ENCODE measurements at places on chromosomes 5 and 9.
A peak's percentile ranks its signal among the peaks of the same experiment; 100 is the strongest.

DNA sequence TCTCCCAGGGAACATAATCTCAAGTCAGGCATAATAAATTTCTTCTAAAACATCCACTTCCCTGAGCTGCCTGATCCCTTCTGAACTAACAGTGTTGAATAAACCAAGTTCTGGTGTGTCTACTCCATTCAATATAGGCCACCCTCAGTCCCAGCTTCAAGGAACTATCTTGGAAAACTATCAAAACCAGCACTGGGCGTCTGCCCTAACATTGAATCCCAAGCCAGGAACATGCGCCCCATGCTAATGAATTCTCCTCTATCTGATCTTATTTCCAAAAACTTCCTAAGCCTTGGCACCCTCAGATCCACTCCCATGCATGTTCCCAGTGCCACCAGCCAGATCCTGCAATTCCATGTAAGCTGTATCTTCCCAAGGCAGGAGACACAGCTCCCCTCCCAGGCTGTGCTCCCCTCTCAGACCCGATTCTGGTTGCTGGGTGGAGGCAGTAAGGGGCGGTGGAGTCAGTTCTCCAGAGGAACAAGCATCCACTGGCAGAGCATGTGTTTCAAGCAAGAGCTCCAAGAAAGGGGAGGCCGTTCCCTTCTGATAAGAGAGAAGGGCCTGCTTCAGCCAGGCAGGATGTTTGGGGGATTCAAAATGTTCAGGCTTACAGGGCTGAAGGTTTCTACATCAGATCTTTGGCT, 13.1 kb upstream of the FOXI1 start:
- DNase-seq, result no peak

- no peak for DNase-seq
Observed at GRCh38 chr9:21102305-21102704, 24.6 kb upstream of the IFNB1 start.

DNA sequence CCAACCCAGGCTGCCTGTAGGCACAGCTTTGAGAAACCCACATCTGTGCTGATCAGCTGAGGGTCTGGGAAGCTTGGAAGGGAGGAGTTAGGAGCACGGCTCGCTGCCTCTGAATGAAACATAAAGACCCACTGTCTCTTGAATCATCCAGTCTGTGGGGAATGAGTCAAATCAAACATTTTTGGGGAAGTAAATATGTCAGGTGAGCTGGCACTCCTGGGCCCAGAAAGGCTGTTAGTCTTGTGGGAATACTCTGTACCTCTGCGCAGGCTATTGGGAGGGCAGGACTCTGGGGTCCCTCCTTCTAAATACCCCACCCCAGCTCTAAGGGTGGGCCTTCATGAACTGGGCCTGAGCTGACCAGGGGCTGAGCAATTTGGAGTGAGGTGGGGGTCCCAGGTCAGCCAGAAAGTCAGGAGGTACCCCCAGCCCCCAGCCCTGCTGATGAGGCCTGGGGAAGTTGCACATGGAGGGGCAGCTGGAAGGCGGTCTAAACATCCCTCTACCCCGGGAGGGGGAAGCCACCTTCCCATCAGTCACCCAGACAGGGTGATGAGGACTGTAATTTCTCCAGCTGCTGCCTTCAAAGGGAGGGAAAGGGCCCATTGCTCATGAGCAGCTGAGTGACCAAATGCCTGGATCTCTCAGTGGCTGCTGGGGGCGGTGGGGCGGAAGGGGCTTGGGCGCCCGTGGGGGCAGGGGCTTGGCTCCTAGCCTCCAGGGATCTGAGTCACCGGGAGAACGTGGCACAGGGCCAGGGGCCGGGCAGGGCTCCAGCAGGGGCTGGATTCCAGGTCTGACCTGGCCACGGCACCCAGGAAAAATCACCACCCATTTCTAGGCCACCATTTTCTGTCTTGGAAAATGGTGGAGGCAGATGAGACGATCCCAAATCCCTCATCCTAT, 10.8 kb downstream of the FIBCD1 start:
- DNase-seq, result peak; percentile 70

DNA sequence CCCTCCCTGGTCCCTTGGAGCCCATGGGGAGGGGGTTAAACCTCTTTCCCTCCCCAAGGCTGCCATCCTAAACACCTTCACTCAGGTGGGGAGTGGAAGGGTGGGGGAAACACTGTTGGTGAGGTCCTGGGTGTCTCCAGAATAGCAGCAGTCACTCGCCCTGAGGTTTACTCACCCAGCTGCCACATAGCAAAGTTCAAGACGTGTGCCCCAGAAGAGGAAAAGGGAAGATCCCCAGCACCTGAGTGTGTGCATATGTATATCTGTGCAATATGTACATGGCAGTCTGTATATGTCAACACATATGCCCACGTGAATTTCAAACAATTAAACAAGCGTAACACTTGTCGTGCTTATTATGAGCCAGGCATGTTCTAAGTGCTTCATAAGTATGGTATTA, 31.3 kb upstream of the SMU1 start:
- no peak for DNase-seq

GRCh38 chr9:137972988-137973470, 95.4 kb downstream of the CACNA1B start:
- DNase-seq, result no peak

DNA sequence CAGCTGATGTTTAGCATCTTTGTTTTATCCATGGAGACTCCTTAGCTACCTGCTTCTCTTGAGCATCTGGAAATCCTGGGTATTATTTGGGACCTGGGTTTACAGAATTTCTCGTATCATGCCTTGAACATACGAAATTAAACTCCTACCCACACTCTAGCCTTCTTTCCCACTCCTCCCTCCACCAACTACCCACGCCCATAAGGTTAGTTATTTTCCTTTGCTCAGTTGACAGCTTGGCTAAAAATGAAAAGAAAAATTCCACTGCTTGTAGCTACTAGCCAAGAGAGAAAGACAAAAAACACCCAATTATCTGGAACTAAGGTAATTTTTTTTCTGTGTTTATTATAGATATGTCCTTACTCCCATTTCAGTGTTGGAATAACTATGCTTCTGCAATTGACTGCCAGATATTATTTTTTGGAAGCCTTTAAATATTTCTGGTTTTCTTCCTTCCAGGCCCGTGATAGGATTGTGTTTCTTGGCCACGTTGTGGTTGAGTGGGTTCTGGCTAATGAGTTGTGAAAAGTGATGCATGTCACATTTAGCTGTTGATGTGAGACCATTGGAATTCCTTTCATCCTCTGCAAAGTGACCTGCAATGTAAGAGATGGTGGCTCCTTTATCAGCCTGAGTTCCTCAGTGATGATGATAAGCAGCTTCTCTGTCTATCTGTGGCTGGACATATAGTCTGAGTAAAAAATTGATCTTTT, 308.1 kb downstream of the LRRC70 start:
- DNase-seq, result no peak

DNA sequence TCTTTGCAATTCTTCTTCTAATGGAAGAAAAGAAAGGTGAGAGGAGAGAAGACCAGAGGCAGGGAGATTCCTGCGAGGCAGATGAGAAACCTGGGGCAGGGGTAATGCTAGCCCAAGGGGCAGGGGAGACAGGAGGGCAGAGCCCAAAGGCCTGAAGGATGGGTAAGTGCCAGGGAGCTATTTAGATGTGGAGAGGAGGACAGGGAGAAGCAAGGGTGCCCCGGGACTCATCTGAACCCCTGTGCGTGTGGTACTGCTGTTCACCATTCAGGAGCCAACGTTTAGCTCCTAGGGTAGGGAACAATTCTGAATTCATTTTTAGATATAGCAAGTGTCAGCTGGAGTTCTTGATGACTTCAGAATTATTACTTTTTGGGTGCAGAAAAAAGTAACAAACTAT, 122.7 kb upstream of the ALDH1B1 start:
- DNase-seq, result no peak

DNA sequence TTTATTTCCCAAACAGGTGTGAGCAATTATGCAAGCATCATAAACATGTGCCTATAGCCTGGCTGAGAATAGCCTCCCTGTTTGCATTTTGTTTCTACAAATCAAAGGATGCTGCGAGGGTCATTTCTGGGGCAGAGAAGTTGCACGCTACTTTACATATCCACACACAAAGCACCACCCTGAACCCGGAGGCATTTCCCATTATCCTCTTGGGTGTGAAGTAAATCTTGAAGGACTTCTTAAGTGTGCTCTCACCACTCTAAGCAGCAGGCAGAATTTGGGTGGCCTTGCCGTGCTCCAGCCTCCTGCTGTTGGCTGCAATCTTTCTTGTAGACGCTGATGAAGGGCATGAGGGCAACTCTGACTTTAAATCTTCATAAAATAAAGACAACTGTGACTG, 124.0 kb upstream of the TLE4 start:
- no peak for DNase-seq

GRCh38 chr9:34185778-34186551, 7.1 kb downstream of the UBAP1 start:
- DNase-seq, result peak; percentile 51

DNA sequence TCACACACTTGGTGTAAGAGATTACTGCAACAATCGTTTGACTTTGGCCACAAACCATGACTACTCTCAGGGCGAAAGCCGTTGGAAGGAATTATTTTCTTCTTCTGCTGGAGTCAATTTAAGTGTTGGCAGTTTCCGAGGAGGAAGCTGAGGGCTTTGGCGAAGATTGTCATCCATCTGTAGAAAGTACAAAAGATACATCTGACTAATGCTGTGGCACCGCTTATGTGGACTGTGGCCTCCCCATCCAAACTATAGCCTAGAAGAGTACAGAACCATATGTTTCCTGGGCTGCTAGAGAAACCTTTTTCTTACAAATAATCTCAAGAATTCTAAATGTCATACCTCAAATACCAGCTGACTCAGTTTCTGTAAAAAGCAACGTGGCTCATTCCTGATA, 7.4 kb downstream of the MTX3 start:
- DNase-seq, result no peak

GRCh38 chr9:129413537-129414376, 207.1 kb downstream of the C9orf50 start:
- DNase-seq, result peak; percentile 58

- no peak for DNase-seq
Observed at GRCh38 chr9:71830153-71830552, 61.8 kb upstream of the CEMIP2 start.

- peak; percentile 67 for DNase-seq
Observed at GRCh38 chr9:3528451-3528850, 2.6 kb upstream of the RFX3 start.

- DNase-seq, result no peak
Observed at GRCh38 chr9:68970151-68970550, 43.8 kb downstream of the PRKACG start.

- DNase-seq, result no peak
Observed at GRCh38 chr9:117076571-117077290, 338.1 kb downstream of the ASTN2 start.

- no peak for DNase-seq
Observed at GRCh38 chr5:82594097-82594496, 315.9 kb upstream of the RPS23 start.

- no peak for DNase-seq
Observed at GRCh38 chr5:72667708-72668107, 148.8 kb upstream of the TNPO1 start.

GRCh38 chr9:27394154-27394825, 97.3 kb upstream of the EQTN start:
- no peak for DNase-seq

DNA sequence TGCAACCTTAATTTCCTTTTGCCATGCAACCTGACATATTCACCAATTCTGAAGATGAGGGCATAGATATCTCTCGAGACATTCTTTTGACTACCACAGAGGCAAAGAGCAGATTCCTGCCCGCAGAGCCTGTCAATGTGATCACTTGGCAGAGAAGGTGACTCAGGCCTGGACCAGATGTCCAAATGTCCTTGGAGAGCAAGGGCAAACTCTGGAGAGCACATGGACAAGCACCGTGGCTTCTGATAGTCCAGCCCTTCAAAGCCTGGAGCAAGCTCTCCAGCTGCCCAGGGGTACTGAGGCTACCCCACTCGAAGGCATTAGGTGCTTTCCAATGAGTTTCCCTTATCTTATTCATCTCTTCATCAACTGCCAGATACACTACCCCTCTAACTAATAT, 50.4 kb upstream of the ALDH1B1 start:
- DNase-seq, result no peak

GRCh38 chr5:10584714-10585517, 21.0 kb downstream of the ANKRD33B start:
- DNase-seq, result no peak

DNA sequence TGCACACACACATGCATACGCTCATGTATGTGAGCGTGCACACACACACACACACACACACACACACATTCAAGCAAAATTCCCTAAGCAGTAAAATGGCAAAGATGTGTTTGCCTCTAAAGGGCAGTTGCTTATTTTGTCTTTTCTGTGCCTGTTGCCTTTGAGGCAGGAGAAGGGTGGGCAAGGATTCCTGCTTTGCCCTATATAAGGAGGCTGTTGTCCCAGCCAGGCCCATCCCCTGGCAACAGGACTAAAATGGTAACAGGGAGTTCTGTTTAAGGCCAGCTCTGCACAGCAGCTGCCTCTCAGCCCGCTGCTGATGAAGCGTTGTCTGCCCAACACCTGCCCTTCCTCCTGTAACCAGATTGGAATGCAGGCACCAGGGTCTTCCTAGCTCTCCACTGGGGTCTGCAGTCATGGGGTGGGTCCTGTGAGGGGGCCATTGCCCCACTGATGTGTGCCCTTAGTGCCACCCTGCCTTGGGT, 64.4 kb downstream of the PPARGC1B start:
- DNase-seq, result no peak

- DNase-seq, result no peak
Observed at GRCh38 chr5:123093601-123094236, 4.7 kb downstream of the PRDM6 start.

- no peak for DNase-seq
Observed at GRCh38 chr9:27181381-27181780, 72.4 kb downstream of the TEK start.

GRCh38 chr5:171956887-171957495, 49.4 kb downstream of the FBXW11 start:
- no peak for DNase-seq

DNA sequence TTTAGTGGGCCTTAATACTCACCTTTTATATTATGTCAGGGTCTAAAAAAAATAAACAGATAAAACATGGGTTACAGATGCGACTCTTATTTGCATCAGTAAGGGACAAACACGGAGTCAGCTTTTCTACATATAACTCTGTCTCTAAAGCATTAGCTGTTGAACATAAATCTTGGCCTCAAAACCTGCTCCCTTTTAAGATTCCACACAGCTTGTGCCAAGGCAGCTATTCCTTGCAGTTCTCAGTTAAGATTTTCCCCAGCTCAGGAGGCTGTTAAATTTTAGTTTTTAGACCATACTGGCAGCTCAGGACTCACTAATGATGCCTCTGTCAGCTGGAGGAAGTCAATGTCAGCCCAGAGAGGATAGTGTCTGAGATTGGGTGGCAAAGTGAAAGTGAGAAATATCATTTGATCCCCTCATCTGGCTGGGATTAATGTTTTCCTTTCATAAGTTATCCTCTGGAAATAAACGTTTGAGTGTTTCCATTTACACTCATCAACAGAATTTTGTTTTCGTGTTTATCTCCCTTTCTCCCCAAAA, 287.5 kb downstream of the ELAVL2 start:
- DNase-seq, result no peak

GRCh38 chr5:140690376-140690932, 716 bp downstream of the HARS1 start:
- DNase-seq, result no peak

GRCh38 chr5:119343766-119344165, 12.1 kb upstream of the TNFAIP8 start:
- DNase-seq, result peak; percentile 51
